ENCODE measurements at places on chromosomes 6 and 20.

- DNase-seq: no peak
Measured at GRCh38 chr6:31075528-31075927, 36.8 kb downstream of the C6orf15 start.

GRCh38 chr20:24694157-24694726 lies 224.8 kb downstream of the SYNDIG1 start:
- no peak for DNase-seq

DNA sequence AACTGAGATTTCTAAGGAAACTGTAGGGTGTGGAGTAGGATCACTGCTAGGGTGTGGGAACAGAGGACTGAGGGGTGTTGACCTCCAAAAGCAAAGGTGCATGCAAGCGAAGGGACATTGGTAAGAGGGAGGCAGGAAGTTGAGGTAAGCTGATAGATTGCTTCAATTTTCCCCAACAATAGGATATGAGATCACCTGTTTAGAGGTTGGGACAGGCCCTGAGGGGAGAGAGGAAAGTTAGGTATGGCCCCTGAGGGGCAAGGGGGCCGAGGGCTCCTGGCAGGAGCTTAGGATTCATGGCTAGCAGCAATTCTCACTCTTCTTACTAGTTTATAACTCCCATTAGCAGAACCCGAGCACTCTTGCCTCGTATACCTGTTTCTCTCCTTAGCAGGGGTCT lies 106.8 kb upstream of the RPS6KA2 start:
- no peak for DNase-seq

- DNase-seq: no peak
Measured at GRCh38 chr6:74626288-74626687, 579.6 kb downstream of the COL12A1 start.

- DNase-seq: no peak
Measured at GRCh38 chr20:59171986-59172385, 8.4 kb downstream of the ZNF831 start.

DNA sequence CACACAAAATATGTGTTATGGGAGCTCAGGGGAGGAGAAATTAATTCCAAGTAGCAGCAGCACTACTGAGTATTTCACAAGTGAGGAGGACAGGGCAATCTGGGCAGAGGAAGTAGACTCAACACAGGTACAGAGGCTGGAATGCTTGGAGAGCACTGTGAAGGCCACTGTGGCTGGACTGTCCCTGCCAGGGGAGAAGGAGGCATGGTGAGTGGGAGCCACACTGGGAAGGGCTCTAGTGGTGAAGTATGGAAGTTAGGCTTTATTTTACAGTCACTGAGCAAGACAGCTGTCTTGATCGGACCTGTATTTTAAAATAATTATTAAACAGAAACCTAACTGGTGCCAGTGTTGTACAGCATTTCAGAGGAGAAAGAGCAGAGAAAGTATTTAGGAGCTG lies 28.8 kb downstream of the FAM229B start:
- no peak for DNase-seq

DNA sequence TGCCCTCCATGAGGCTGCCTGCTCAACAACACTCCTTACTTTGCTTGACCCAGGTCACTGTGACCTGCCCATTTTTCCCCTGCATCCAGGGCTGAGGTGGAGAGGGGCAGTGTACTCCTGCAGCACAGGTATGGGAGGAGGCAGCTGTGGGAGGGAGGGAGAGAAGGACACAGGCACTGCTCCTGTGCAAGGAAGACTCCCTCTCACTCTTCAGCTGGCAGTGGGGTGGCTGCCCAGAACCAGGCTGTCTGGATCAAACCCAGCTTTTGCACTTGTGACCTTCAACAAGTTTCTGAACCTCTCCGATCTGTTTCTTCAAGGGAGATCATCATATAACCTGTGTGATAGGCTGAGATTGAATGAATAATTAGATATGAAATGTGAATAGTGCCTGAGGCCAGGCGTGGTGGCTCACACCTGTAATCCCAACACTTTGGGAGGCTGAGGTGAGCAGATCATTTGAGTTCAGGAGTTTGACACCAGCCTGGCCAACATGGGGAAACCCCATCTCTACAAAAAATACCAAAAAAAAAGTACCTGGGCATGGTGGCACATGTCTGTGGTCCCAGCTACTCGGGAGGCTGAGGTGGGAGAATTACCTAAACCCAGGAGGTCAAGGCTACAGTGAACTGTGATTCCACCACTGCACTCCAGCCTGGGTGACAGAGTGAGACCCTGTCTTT lies 14.1 kb downstream of the TGIF2 start:
- no peak for DNase-seq

DNA sequence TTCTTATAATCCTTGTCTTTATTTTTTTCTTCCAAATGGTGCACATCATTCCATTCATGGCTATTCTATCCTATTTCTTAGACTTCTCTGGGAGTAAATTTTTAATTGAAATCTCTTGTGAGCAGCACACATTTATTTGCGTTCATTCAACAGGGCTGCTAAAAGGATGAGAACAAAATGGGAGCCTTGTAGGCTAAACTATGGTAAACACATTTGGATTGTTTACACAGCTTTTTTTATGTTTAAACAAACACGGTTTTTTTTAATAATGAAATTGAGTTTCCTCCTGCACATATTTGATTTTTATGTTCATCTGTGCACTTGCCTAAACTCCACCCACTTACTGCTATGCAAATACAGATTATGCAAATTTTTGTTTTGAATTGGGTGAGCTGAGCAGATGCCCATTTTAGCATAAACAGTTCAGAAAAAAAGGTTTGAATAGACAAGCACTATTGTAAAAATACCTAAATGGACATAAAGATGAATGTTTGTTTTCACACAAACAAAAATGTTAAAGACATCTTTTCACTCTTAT lies 92.0 kb downstream of the OLIG3 start:
- no peak for DNase-seq

- peak; percentile 83 for DNase-seq
Measured at GRCh38 chr20:45087097-45087790, 13.7 kb downstream of the KCNS1 start.

DNA sequence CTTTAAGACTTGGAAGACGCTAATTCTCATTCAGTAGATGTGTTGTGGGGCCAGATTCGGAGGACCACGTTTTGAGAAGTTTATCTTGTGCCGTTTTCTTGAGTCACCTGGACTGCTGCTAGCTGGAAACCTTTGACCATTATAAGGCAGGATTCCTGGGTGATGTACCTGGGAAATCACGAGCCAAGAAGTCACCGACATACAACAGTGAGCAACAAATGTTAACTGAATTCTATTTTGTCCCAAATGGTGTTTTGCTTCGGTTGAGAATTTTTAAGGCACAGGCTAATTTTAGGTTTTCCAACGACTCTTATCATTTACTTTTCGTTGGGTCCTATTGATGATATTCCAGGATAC lies 93.4 kb upstream of the BTN3A2 start:
- DNase-seq: no peak

- no peak for DNase-seq
Measured at GRCh38 chr6:127456465-127456864, 2.7 kb downstream of the KIAA0408 start.

DNA sequence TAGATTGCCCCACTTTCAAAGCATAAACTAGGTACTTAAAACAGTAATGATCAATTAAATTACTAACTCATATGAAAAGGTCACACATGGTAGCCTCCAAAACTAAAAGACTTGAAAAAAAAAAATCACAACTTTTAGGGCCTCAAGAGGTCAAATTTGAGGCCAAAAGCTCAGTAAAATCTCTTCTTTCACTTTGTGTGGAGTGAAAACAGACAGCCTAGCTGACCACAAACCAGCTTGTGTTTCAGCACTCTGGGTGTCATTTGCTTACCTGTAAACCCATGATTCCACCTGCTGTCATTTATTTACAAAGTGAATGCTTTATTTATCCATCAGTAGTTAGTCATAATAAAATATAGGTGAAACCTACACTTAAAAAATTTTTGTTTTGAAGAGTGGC lies 34.0 kb downstream of the GNAS start:
- DNase-seq: no peak

- peak; percentile 58 for DNase-seq
Measured at GRCh38 chr20:6765469-6766058, 1.9 kb upstream of the BMP2 start.

DNA sequence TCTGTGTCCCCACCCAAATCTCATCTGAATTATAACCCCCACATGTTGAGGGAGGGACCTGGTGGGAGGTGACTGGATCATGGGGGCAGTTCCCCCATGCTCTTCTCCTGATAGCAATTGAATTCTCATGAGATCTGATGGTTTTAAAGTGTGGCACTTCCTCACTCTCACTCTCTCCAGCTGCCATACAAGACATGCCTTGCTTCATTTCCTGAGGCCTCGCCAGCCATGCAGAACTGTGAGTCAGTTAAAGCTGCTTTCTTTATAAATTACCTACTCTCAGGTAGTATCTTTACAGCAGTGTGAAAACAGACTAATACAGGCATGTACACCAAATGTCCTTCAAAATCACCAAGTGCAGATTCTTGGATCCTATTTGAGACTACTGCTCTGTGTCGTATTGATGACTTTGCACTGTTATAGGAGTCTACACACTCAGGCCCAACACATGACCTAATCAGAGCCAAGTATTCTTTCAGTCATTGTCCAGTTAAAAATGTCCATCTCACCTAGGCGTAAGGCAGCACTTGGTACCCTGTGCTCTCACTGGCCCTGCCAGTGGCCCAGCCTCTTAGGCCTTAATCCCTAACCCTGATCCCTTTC lies 52.8 kb upstream of the UST start:
- peak; percentile 33 for DNase-seq

- no peak for DNase-seq
Measured at GRCh38 chr6:170505306-170505705, 47.8 kb downstream of the PSMB1 start.

GRCh38 chr6:56552187-56553130 lies 90.2 kb downstream of the DST start:
- no peak for DNase-seq

DNA sequence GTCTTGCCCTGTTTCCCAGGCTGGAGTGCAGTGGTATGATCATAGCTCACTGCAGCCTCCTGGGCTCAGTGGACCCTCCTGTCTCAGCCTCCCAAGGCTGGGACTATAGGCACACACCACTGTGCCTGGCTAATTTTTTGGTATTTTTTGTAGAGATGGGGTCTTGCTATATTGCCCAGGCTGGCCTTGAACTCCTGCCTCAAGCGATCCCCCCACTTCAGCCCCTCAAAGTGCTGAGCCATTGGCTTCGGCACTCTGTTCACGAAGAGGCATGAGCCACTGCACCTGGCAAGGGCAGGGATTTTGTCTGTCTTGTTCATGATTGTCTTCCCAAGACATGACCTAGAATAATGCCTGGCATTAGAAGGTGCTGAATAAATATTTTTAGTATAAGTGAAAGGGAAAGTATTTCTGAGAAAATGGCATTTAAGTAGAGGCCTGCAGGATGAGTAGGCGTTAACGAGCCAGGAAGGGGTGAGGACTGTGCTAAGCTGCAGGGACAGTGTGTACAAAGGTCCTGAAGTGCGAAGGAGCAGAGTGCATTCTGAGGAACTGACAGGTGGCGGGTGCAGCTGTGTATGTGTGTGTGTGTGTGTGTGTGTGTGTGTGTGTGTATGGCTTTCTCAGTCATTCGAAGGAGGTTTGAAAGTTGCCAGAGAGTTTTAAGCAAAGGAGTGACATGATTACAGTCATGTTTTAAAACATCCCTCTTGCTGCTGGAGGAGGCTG lies 43.0 kb downstream of the VEGFA start:
- DNase-seq: peak; percentile 72

GRCh38 chr6:155404937-155405336 lies 50.7 kb downstream of the NOX3 start:
- DNase-seq: no peak

GRCh38 chr20:31260326-31260932 lies 3.0 kb downstream of the DEFB115 start:
- DNase-seq: no peak

- DNase-seq: no peak
Measured at GRCh38 chr20:20368418-20369249, 730 bp downstream of the INSM1 start.

GRCh38 chr20:37315021-37315451 lies 25.6 kb downstream of the MANBAL start:
- no peak for DNase-seq

Measured in inflammatory macrophage (primary cell).